ENCODE measurements at places on chromosomes 7 and 10. TPM values are rescaled to one million over a fixed set of nuclear protein-coding genes. Genes with fewer than 3 reads are reported as not detected.

DNA sequence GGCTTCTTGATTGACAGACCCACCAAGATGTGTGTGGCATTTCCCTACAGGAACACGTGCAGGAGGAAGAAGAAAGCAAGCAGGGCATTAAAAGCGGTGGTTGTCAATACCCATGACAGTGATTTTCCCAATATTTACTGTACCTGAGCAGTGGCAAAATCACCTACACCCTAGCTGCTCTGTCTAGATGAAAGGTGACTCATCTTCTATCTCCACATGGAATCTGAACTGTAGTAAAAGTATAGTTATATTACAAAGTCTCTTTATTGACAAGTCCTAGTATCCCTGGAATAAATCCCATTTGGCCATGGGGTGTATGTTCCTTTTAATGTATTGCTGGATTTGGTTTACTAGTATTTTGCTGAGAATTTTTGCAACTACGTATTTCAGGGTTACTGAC lies 458.8 kb upstream of the SORCS1 start:
- H3K27ac ChIP-seq = no peak overlapping the region
- no peaks in the 10 kb centered on the region for H3K27me3 ChIP-seq
- no peaks in the 10 kb centered on the region for H3K36me3 ChIP-seq
- DNase-seq = no peak
- H3K4me3 ChIP-seq = no peak overlapping the region
- no peaks in the 10 kb centered on the region for H3K4me1 ChIP-seq

DNA sequence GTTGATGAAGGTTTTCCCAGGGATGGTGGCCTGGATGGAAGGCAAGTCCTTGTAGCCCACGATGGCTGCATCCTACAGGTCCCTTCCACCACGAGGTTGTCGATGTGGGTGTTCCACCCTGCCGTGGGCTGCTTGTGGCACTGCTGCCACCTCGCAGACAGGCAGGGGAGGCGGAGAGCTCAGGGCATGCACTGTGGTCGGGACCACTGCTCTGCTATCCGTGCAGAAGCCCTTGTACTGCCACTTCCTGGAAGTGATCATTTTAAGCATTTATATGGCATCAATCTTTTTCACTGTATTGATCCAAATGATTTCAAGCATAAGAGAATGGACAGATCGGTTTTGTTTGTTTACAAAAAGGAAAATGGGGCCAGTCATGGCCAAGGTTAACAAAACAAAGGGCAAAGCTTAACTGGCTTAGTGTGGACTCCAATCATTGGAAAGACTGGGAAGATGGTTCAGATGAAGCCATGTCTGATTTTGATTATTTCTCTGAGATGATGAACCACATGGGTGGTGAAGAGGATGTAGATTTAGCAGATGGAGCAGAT lies 8.2 kb upstream of the CYP17A1 start:
- H3K36me3 ChIP-seq = no peaks in the 10 kb centered on the region
- no peak for DNase-seq
- H3K27me3 ChIP-seq = no peaks in the 10 kb centered on the region
- H3K4me1 ChIP-seq = no peaks in the 10 kb centered on the region

STAG3 gene
- 24.6 TPM for total RNA-seq

DNA sequence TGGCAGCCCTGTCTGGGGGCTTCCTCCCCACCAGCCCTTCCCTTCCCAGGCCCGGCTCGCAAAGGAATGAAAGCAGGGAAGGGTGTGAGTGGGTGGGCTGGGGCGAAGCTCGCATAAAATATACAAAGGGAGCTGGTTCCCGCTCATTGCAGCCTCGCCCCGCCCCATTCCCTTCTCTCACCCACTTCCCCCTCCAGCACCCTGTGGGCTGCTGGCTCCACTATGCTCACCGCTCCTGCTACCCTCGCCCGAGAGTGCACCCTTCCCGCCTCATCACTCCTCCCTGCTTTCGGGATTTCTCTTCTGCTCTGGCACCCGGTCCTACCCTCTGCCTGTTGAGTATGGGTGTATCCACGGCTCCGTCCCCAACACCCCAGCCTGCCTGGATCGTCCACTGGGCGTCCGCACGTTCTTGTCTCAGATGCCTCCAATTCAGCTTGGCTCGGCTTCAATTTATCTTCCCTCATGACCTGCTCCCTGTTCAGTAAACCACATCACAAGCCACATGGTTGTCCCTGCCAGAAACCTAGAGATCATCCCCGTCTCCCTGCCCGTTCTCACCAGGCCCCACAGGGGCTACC lies 14.4 kb upstream of the TTYH3 start:
- no peak for DNase-seq
- H3K4me1 ChIP-seq = no peaks in the 10 kb centered on the region
- H3K27me3 ChIP-seq = no peaks in the 10 kb centered on the region
- H3K4me3 ChIP-seq = no peak overlapping the region

Data from naive thymus-derived CD4-positive, alpha-beta T cell (primary cell).